ENCODE measurements at places on chromosomes 12 and 14. TPM values are rescaled to one million over a fixed set of nuclear protein-coding genes. Genes with fewer than 3 reads are reported as not detected.
A peak's percentile ranks its signal among the peaks of the same experiment; 100 is the strongest.

DNA sequence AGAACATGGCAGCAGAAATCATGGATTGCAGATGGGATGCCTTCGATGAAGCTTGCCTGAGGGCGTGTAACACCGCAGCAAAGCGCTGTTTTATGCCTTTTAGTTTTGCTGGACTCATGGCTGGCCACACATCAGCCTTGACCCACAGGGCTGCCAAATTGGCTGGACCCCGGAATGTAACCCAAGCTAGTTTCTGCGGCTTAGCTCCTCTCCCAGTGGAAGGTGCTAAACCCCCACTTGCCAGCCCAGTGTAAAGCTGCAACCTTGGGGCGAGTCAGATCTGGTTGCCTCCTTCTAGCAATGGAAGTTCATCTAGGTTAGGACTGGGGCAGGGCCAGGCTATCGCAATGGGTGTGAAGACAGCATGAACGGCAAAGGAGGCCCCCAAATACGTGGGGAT lies 38.3 kb downstream of the MEG3 start:
- no peaks in the 10 kb centered on the region for H3K27me3 ChIP-seq
- no peak overlapping the region for H3K27ac ChIP-seq
- no peaks in the 10 kb centered on the region for H3K36me3 ChIP-seq
- no peaks in the 10 kb centered on the region for H3K4me1 ChIP-seq
- peak; percentile 42 for DNase-seq

DNA sequence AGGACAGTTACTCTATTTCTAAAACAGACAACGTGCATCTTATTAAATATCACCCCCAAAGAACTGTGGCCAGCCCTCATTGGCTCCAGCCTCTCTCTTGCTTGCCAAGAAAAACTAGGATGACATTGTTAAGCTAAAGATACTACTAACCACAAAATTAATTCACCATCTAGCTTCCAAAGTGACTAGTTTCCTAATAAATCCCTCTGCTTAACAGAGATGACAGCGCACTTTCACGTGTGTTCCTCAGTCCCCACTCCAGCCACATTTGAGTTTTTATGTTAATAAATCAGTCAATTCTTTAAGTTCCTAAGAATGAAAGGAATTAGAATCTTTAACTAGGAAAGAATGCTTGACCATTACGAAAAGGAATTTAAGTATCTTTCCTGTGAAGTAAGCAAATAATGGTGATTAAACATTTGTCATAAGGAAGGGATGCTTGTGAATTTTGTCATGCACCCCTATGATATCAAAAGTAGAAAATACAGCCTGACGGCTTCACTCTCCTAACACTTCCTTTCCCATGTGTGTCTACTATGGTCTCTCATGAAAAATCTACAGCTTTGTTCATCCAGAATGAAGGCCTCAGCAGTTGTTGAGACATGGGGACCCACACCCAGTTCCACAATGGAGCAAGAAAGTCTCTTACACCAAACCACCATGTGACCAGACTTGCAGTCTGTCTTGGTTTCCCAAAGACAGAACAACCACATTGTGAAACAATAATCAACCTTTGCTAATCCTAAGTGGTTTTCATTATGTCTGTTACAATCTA lies 8.1 kb downstream of the CORO1C start:
- H3K27ac ChIP-seq, result no peak overlapping the region
- no peak overlapping the region for H3K4me3 ChIP-seq
- DNase-seq, result no peak
- H3K4me1 ChIP-seq, result peaks cover 7% of the 10 kb centered on the region

GRCh38 chr12:1428671-1429070 lies 165.7 kb downstream of the FBXL14 start:
- no peak for DNase-seq
- H3K4me1 ChIP-seq, result no peaks in the 10 kb centered on the region
- no peak overlapping the region for H3K4me3 ChIP-seq

DNA sequence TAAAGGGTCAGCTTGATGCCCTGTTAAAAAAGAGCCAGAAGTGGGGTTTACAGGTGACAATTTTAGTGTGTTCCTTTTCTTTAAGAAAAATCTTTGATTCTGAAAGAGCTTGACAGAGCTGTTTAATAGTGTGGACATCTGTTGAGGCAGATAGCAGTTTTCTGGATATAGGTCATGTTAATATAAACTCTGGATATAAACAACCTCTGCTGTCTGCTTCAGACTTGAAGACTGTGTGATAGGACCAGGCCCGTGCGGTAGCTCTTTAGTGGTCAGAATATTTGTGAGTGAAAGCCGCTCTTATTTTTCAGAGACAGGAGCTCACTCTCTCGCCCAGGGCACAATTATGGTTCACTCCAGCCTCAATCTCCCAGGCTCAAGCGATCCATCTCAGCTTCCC lies 439.9 kb upstream of the RGS6 start:
- peaks cover 2% of the 10 kb centered on the region for H3K4me1 ChIP-seq
- H3K27me3 ChIP-seq, result no peaks in the 10 kb centered on the region
- H3K27ac ChIP-seq, result no peak overlapping the region

The TSPAN19 gene
- not detected for total RNA-seq

The CLEC2D gene
- total RNA-seq, result 16.1 TPM

DNA sequence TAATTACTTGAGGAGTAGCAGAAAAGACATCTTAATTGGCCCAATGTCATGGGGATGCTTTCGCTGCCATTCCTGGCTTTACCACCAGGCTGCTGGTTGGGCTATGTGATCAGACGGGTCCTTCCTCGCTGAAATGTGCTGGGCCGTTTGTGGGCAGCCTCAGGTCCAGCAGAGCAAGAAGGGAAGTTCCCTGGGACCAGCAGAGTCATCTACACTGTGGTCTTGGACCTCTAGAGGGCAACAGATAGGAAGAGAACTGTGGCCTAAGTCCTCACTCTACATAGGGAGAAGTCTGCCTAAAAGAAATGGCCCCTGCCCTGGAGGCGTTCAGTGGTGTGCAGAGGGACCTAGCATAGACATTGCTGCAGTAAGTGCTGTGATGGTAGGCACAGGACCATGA lies 10.9 kb downstream of the EVL start:
- H3K36me3 ChIP-seq, result no peaks in the 10 kb centered on the region
- no peak overlapping the region for H3K4me3 ChIP-seq
- DNase-seq, result no peak
- H3K27me3 ChIP-seq, result no peaks in the 10 kb centered on the region
- H3K27ac ChIP-seq, result no peak overlapping the region
- no peaks in the 10 kb centered on the region for H3K4me1 ChIP-seq

Measured in ovary (tissue), 10 donors.